ENCODE measurements at places on chromosomes 6 and 20.
A peak's percentile ranks its signal among the peaks of the same experiment; 100 is the strongest.

DNA sequence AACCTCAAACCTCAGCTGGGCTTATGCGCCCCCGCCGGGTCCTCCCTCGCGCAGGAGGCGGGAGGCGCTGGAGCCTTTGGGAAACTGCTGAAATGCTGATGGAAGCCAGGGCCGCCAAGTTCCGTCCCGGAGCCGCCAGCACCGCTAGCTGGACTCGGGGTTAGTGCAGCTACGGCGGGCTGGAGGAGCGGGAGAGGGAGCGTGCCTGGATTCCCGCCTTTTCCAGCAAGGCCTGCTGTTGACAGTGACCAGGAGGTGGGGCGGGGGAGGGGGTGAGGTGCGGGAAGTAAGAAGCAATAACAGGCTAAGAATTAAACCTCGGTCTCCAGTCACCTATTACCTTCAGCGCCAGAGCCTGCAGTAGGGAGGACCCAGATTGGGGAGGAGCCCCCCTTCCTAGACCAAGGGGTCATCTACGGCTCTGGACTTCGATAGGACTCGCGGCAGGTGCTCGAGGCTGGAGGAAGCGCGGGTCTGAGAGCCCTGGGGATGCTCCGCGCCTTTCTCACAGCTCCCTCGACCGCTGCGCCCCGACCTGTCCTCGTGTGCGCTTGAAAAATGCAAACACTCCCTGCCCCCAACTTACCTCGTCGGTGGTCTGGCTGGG lies 20.5 kb downstream of the COL9A1 start:
- DNase-seq, result no peak

GRCh38 chr20:20731945-20732296 lies 19.5 kb upstream of the RALGAPA2 start:
- DNase-seq, result no peak

- DNase-seq, result no peak
Measured at GRCh38 chr6:75124983-75125382, 80.9 kb downstream of the COL12A1 start.

- DNase-seq, result no peak
Measured at GRCh38 chr6:106143665-106144064, 57.5 kb downstream of the PRDM1 start.

GRCh38 chr6:17161076-17161475 lies 59.2 kb downstream of the STMND1 start:
- DNase-seq, result no peak

DNA sequence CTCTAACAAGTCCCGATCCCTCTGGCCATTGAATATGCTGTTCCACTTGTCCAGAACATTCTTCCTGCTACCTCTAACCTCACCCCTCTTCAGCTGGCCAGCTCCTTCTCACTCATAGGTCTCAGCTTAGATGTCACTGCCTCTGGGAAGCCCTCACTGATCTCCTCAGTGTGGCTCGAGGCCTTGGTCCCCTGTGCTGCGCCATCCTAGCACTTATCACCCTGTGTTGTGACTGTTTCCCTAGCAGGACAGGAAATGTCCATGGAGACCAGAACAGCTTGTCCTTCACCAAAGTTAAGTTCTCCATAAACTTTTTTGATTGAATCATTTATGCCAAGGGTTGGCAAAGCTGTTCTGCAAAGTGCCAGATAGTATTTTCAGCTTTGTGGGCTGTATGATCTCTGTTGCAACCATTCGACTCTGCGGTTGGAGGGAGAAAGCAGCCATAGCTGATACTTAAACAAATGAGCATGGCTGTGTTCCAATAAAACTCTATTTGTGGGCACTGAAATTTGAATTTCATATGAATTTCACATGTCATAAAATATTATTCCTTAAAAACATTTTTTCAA lies 6.5 kb upstream of the BNIP5 start:
- DNase-seq, result no peak

DNA sequence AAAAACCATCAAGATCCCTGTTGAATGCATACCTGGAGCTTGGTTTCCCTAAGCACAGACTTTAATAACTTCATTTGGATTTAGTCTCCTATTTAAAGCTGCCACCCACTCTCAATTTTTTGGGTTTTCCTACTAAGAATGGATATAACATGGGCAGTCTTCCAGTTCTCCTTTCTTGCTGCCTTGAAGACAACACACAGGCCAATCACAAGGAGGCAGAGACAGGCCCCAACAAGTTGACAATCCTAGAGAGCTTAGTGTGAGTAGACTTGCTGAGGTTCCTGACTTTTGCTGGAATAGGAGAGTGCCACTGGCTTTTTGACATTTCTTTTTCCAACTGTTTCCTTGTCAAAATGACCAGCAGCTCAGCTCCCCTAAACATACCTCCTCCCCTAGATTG lies 112.3 kb upstream of the ESR1 start:
- no peak for DNase-seq

GRCh38 chr6:42742116-42742894 lies 3.6 kb downstream of the TBCC start:
- no peak for DNase-seq

DNA sequence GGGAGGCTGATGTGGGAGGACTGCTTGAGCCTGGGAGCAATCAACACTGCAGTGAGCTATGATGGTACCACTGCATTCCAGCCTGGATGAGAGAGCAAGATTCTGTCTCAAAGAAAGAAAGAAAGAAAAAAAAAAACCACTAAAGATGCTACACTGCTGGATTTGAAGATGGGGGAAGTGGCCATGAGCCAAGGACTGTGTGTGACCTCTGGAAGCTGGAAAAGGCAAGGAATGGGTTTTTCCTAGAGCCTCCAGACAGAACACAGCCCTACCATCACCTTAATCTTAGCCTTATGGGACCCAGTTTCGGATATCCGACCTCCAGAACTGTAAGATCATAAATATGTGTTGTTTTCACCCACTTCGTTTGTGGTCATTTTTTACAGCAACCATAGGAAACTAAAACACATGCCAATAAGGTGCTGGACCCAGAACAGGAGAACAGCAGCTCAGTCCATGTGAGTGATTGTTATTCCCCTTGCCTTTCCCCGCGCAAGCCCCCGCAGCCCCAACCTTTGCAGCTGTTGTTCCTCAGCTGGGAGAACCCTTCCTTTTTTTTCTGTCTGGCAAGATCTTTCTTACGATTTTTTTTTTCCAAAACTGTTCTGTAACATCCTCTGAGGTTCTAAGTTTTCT lies 11.1 kb upstream of the VAPB start:
- DNase-seq, result no peak

DNA sequence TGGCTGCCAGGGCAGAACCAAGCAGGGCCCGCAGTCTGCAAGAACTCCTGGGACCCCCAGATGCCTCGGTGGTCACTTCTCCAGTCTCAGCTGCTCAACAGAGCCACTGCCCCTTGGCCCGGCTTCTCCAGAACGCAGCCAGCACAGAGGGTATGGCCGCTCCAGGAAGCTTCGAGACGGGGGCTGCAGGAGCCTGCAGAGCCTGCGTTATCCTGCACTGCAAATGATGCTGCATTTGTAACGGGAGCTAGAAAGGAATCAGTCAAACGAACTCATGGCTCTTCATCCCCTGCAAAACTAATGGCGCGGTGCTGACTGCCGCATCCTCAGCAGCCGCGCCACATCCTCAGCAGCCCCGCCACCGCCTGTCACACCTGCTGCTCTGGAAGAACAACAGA lies 254.9 kb downstream of the TAF4 start:
- no peak for DNase-seq

DNA sequence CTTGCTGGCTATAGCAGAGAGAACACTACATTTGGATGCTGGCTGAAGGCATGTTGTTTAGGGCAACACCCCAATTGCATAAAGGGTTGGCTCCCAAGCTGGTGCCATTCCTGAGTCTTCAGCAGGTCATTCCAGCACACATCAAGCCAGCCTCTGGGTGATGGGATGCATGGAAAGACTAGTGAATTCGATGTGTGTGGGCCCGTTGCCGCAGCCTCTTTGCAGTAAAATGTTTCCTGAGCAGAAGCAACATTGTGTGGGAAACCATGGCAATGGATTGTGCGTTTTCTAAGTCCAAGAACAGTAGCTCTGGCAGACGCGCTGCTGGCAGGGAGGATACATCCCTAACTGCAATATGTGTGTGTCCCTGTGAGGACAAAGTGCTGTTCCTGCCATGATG lies 142.4 kb upstream of the SLC24A3 start:
- DNase-seq, result no peak

DNA sequence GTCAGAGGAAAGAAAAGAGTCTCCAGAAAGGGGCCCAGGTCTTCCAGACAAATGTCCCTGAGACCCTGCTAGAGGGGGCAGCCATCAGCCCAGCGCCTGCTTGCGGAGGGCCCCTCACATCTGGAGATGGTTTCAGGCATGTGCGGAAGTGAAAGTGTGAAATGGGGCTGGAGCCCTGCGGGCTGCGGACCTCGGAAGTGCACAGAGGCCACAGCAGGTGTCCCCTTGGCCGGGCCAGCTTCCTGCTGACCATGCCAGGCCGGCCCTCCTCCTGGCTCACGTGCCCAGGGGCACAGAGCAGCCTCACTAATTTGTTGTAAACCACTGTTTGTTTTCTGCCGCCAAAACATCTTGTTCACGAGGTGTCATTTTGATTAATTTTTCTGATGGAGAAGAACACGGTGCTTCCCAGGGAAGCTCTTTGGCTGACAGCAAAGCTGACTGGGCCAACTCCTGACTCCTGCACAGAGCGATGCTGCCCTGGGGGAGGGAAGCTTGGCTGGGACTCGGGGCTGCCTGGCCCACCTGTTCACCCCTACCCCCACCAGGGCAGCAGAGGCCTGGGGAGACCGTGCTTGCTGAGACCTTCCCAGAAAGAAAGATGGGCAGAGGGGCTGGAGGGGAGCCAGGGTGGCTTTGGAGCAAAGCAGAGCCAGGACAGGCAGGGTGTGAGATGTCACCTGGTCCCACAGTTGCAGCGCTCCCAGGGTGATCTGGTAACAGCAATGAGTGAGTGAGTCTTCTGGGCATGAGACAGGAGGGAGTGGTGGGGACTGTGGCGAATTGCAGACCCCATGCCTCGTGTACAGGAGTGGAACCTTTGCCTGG lies 54.2 kb downstream of the BCAS4 start:
- no peak for DNase-seq

- DNase-seq, result no peak
Measured at GRCh38 chr6:44110005-44110676, 17.1 kb downstream of the MRPL14 start.

DNA sequence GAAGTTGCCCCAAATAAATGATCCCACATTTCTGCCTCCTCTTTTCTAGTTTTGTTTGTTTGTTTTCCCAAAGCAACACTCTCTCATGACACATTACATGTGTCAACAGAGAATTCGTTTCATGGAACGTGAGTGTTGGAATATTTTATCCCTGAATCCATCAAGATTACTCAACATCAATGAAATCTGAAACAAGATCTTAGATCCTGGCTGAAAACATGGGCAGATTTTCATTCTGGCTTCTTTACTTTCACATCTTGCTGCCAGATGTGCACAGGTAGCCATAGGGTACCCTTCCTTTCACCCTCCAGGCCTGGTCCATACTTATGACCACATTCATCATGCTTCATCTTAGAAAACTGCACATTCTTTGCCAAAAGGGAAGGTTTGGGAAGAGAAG lies 347.0 kb downstream of the DOK5 start:
- no peak for DNase-seq

DNA sequence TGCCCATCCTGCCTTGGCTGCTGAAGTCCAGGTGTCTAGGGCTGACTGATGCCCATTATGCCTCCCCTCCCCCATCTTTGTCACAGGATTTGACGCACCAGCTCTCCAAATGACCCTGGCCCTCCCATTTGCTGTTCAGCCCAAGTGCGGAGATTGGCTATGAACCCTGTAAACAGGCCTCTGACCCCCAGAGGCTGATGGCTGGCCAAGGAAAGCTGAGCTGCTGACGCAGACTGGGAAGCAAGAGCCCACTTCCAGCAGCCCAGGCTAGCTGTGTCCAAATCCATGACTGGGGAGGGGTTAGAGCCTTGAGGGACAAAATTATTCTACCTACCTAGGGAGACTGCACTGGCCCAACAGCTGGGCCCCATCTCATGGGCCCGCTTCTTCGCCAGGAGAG lies 797 bp upstream of the GNRH2 start:
- DNase-seq, result no peak

DNA sequence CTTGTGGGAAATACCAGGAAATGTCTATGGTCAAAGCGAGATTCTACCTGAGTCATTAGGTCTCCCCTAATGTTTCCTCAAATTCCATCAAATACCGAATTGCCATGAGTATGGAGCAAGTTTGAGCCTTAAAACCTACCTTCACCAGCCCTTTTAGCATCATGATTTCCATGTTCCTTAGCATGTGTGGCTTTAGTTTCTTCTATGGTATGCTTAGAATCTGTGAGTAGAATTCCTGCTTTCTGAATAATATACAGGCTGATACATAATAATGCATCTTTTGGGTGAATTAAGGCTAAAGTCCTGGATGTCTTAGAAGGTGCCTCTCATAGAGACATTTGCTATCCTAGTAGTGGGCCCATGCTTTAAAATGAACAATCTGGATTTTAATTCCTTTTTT lies 32.0 kb downstream of the TSPYL4 start:
- peak; percentile 47 for DNase-seq

GRCh38 chr20:63765902-63766301 lies 26.3 kb downstream of the SLC2A4RG start:
- no peak for DNase-seq

DNA sequence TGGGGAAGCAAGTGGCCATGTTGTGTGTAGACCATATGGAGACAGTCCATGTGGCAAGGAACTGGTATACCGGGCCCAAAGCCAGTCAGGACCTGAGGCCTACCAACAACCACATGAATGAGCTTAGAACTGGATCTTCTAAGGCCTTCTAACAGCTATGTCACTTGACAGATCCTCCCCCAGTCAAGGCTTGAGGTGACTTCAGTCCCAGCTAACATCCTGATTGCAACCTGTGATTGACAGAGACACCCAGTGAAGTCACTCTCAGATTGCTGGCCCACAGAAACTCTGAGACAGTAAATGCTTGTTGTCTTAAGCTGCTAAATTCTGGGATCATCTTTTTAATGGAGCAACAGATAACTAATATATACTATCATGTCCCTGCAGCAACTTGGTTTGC lies 32.9 kb downstream of the AHI1 start:
- no peak for DNase-seq

- DNase-seq, result no peak
Measured at GRCh38 chr20:53226826-53227225, 254.7 kb downstream of the TSHZ2 start.

DNA sequence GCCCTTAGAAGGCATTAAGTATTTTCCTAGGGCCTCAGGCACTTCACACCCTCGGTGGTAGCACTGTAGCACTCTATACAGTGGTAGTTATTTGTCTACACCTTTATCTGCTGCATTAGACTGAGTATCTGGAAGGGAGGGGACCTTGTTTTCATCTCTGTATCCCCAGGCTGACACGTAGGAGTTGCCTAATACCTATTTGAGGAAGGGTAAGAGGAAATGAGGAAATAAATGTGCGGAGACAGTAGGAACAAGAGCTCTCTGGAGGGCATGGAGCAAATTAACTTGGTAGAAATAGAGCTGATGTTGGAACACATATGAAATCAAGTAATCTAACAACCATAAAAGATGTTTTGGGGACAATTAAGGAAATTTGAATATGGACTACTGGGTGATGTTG lies 3.9 kb downstream of the CNPY3 start:
- no peak for DNase-seq

DNA sequence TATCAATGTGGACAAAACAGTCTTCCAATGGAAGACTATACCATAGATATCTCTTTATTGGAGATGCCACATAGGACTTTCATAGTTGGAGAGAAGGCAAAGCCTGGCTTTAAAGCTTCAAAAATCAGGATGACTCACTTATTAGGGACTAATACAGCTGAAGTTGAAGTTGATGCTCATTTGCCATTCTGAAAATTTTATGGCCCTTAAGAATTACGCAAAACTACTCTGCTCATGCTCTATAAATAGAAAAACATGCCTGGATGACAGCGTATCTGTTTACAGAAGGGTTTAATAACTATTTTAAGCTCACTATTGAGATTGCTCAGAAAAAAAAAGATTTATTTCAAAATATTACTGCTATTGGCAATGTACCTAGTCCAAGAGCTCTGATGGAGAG lies 155.5 kb upstream of the DST start:
- no peak for DNase-seq
